Peyer's patch (tissue), 4 donors: ENCODE measurements at places on chromosomes 11 and 22. TPM values are rescaled to one million over a fixed set of nuclear protein-coding genes. Genes with fewer than 3 reads are reported as not detected.

The NXPE4 gene
- 0.67 TPM for total RNA-seq

The TUBA8 gene
- total RNA-seq = 4.3 TPM

The CD3D gene
- 23.9 TPM for total RNA-seq

The CRACR2B gene
- 110 TPM for total RNA-seq

The FGF3 gene
- not detected for total RNA-seq

The IGSF22 gene
- not detected for total RNA-seq

The SHANK2 gene
- 44.5 TPM for total RNA-seq

The TMEM126B gene
- 46.1 TPM for total RNA-seq

The FIBIN gene
- total RNA-seq = 10.6 TPM
